ENCODE measurements at places on chromosomes 4 and X. TPM values are rescaled to one million over a fixed set of nuclear protein-coding genes. Genes with fewer than 3 reads are reported as not detected.

GRCh38 chr4:122017296-122017695 is 65.4 kb upstream of the TRPC3 start:
- no peak for DNase-seq

GRCh38 chrX:95101851-95102390 is 1427.9 kb downstream of the FAM133A start:
- DNase-seq, result no peak

GRCh38 chr4:52099860-52100461 is 48.9 kb downstream of the SPATA18 start:
- no peak for DNase-seq

The CENPVL1 gene
- total RNA-seq, result not detected

Data from activated T-helper 2 cell treated with anti-CD3 and anti-CD28 coated beads, Interferon-gamma antibody, Interleukin-2, Interleukin-4, amounts not matched to agents 10 μg/mL and 5 μg/mL and 100 μg/mL, durations not matched to agents 14 hours and 24 hours and 36 hours (primary cell).